Stimulated activated CD4-positive, alpha-beta T cell treated with anti-CD3 and anti-CD28 coated beads, TNF-alpha, amount 100 ng/mL, for 48 hours (primary cell): ENCODE measurements at places on chromosomes 16 and 17.

GRCh38 chr17:79090443-79091225, 16.0 kb downstream of the ENGASE start:
- no peak for DNase-seq

DNA sequence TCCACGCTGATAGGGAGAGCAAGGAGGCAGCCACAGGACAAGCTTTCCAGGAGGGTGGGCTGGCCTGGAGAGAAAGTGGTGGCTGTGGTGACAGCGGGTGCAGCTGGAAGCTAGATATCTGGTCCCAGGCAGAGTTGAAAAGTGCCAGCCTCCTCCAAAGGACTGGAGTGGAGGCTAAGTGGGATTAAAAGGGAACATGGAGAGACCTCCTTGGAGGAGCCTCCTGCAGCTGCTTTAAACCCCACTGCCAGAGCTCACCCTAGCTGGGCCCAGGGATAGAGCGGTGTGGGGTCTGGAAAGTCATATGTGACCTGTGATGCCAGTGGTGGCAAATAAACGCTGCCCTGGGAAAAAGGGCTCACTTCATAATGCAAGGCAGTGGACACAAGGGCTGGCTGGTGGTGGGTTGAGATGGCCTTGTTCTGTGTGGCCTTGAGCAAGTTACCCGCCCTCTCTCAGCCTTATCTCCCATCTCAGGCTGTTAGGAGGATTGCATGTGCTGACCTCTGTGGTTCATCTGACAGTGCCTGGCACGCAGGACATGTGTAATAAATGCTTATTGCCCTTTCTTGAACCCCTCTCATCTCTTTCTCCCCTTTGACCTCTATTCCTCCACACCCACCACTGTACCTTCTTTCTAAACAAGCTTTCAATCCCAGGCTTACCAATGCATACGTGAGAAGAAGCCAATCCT, 61.0 kb upstream of the LGALS9 start:
- DNase-seq, result no peak

DNA sequence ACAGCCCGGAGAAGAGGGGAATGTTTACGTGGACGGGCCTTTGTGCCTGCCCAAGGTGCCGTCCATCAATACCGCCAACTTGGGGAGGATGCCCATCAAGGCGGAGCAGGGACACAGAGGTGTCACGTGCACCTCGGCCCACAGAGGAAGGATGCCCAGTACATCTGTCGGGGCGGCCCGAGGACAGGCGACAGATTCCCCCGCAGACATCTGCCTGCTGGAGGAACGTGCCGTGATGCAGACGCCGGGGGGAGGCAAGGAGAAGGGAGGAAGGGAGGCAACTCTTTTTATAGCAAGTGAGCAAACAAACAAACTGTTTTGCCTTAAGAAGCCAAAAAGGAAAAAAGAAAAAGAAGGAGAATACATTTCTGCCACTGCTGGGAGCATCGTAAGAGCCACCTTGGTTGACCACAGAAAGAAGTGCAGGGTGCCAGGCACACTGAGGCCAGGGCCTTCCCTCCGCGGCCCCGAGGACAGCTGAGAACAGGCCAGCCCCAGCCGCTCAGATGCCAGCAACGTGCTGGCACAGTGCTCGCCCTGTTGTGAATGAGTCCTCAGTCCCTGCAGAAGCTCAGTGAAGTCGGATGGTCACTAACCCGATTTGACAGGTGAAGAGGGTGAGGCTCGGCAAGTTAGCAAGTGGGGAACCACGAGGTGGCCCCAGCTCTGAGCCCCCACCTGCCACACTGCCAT, 146.4 kb downstream of the RBFOX3 start:
- no peak for DNase-seq

- no peak for DNase-seq
Observed at GRCh38 chr16:10835281-10835931, 16.8 kb upstream of the TVP23A start.

GRCh38 chr16:19284207-19284606, 1.3 kb upstream of the CLEC19A start:
- DNase-seq, result no peak

DNA sequence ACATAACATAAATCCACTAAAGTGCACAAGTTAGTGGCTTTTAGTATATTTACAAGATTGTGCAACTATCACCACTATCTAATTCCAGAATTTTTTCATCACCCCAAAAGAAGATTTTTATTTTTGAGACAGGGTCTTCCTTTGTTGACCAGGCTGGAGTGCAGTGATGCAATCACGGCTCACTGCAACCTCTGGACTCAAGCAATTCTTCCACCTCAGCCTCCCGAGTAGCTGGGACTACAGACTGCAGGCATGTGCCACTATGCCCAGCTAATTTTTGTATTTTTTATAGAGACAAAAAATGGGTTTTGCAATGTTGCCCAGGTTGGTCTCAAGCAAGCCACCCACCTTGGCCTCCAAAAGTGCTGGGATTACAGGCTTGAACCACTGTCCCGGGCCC, 15.1 kb downstream of the DRC7 start:
- DNase-seq, result no peak

GRCh38 chr17:78419970-78420815, 41.7 kb downstream of the PGS1 start:
- DNase-seq, result no peak

DNA sequence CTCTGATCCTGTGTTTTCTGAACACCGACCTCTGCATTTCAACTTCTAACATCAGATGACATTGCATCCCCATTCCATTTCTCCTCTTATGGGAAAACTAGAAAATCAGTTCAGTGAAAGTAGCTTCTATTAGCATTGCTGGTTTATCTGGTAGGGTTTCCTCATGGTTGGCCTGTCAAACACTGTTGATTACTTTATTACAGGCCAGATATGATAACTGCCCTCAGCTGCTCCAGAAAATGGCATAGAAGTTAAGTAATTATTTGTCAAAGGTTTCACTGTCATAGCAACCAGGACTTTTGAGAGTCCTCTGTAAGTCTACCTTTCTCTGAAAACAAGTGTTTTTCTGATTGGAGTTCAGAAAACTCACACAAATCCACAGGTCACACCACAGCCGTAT, 3.0 kb downstream of the GFOD2 start:
- no peak for DNase-seq

DNA sequence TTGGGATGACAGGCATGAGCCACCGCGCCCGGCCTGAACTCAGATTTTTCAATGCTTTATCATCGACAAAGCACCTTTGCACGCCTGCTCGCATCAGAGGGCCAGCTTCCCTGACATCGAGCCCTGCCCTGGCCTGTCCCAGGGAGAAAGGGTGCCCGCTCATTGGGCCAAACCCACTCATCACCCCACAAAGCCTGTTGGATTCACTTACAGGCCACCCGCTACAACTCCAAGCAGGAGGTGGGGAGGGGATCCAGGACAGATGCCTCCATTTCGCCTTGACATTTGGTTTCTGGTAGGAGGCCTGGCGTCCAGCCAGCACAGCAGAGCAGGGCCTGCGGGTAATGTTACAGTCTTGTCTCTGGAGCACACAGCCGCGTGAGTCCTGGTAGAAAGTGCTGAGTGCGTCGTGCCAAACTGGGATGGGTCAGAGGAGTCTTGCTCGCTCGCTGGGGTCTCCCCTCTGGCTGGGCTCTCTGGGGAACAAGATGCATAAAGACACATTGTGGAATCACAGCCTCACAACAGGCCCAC, 19.8 kb downstream of the SMTNL2 start:
- DNase-seq, result no peak

GRCh38 chr17:7235693-7236665, 1.7 kb upstream of the DVL2 start:
- no peak for DNase-seq

GRCh38 chr16:24396350-24397271, 140.5 kb downstream of the CACNG3 start:
- DNase-seq, result no peak

- DNase-seq, result no peak
Observed at GRCh38 chr16:31461921-31462804, 2.9 kb downstream of the ARMC5 start.

DNA sequence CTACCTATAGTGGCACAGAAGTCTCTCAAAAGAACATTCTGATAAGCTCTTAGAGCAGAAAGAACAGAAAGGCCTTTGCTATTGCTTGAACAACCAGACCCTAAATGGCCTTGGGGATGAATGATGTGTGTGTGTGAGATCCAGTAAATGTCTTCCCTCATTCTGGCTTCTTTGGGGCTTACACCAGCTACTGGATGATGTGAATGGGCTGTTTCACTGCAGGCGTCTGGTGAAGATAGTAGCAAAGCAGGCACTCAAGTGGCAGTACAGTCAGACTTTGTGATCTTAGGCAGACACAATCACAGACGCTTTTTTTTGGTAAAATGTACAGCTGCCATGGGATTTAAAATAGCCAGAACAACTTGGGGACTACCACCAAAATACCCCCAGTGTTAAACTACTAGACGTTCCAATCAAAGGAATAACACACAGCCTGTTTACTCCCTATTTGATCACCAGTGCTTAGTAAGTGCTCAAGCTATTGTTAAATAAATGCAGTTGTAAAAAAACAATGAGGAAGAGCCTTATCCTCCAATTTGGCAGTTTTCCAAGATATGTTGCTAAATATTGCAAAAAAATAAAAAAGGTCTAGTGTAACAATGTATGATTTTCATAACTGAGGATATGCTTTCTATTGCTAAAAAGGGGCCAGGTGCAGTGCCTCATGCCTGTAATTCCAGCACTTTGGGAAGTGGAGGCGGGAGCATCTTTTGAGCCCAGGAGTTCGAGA, 17.9 kb downstream of the NDUFAB1 start:
- no peak for DNase-seq

DNA sequence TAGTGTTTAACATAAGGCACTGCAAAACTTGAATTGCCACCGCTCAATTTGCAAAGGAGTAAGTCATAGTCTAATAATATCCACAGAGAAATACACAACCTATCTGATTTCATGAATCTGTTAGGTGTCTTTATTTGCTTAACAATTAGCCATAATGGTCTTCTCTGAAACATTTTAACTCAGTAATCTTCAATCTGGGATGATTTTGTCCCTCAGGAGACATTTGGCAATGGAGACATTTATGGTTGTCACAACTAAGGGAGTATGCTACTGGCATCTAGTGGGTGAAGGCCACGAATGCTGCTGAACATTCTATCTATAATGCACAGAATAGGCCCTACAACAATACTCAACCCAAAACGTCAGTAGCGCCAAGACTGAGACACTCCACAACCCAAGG, 4.3 kb downstream of the UBE2G1 start:
- no peak for DNase-seq

GRCh38 chr16:48562475-48562874, 47.5 kb downstream of the N4BP1 start:
- DNase-seq, result no peak
